ENCODE measurements at places on chromosomes 2 and 18.

DNA sequence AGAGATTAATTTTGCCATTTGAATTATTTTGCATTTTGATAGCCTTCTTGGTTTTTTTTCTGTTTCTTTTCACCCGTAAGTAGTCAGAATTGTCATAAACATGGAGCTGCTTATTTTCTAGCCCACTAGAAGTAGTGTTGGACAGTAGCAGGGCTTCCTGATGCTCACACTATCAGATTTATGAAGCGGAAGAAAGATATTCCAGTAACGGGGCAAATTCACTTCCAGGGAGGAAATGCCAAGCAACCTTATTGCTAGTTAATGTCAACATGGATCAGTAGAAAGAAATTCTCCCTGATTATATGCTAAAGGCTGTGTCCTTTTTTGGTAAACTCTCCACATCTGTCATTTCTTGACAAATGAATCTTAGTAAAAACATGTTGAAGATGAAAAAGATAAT, 19.2 kb upstream of the ADAM23 start:
- DNase-seq, result no peak

GRCh38 chr2:96895746-96896651, 26.1 kb upstream of the SEMA4C start:
- no peak for DNase-seq

- DNase-seq, result no peak
Observed at GRCh38 chr2:66013456-66013855, 421.5 kb upstream of the MEIS1 start.

DNA sequence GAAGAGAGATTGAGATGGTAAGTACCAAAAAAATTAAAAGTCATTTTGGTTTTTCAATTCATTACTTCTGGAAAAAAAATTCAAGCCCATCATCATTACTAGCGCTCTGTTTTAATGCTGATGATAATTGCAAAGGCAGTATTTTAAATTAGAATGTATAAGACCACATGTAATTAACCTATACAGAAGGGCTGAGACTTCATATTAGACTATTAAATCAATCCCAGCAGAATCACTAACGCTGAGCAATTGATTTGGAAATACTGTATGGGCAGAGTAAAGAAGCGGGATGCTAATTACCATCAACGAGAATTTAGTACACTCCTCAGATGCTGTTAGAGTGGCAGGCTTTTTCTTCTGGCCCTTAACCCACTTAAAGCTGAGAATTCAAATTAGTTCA, 165.0 kb downstream of the SLC4A3 start:
- DNase-seq, result no peak

DNA sequence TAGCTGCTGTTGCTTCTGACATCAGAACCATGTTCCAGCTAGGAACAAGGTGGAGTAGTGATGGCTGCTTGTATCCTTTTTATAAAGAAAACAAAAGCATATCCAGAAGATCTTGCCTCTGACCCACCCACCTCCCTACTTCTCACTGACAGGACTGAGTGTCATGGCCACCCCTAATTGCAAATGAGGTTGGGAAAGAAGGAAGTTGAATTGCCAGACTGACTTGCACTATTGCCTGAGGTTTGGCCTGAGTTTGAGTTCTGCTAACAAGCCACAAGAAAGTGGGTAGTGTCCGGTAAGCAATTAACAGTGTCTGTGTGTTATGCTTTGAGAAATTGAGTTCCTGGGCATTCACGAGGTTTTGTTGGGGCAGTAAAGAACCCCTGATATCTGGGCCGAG, 22.8 kb downstream of the SGPP2 start:
- DNase-seq, result no peak

GRCh38 chr2:233307565-233307964, at the start of gene SAG:
TSS of gene SAG (plus strand) at chr2:233307816. CDS start at chr2:233309190, 1,374 bp downstream.
- no peak for DNase-seq

DNA sequence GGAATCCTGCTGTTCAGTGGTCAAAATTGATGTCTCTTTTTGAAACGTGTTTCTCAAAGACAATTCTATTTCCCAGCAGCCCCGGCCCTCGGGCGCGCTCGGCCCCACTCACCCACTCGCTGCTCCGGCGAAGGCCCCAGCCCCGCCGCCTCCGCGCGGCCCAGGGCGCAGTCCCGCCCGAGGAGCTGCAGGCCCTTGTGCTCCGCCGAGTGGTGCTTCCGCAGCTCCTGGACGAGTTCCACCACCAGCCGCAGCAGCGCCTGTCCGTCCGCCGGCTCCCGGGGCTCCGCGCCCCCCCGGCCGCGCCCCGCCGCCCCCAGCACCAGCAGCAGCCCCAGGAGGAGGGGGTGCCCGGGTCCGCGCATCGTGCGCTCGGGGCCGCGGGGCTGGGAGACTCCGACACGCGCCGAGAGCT, 413 bp downstream of the ALKAL2 start:
- DNase-seq, result no peak

DNA sequence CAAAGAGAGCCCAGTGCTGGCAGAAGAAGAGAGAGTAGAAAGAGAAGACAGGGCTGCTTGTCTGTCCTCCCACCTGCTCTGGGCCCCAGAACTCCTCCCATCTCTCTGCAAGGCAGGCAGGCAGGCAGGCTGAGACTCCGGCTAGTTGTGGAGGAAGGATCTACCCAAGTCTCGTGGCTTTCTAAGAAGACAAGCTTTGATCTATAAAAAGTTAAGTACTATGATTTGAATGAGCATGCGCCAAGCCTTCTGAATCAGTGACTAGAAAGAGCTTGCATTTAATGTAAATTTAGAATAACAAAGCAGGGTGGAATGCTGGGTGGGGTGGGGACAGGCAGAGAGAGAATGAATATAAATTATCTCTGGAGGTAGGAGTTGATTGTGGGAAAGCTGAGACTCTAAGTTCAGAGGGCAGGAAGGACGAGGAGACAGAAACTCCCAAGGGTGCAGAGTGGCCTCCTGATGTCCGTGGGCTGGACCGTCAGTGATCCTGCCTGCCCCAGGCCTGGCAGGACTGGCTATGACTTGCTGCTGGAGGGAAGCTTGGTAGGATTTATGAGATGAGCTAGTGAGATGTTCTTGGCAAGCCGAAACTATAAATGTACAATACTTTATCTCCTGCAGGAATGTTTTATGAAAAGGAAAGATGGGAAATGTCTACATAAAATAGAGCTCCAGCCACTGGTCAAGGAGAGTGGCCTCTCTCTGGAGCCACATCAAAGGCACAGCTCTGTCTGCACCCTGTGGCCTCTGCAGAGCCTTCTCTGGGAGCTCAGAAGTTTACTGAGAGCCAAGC, 447.5 kb downstream of the TNS1 start:
- DNase-seq, result no peak
